ENCODE measurements at places on chromosomes 6 and 20.
A peak's percentile ranks its signal among the peaks of the same experiment; 100 is the strongest.

GRCh38 chr20:56629464-56630085 lies 469 bp downstream of the TFAP2C start:
- no peak for DNase-seq

- DNase-seq: no peak
Measured at GRCh38 chr6:24838994-24839393, 40.3 kb upstream of the ARMH2 start.

DNA sequence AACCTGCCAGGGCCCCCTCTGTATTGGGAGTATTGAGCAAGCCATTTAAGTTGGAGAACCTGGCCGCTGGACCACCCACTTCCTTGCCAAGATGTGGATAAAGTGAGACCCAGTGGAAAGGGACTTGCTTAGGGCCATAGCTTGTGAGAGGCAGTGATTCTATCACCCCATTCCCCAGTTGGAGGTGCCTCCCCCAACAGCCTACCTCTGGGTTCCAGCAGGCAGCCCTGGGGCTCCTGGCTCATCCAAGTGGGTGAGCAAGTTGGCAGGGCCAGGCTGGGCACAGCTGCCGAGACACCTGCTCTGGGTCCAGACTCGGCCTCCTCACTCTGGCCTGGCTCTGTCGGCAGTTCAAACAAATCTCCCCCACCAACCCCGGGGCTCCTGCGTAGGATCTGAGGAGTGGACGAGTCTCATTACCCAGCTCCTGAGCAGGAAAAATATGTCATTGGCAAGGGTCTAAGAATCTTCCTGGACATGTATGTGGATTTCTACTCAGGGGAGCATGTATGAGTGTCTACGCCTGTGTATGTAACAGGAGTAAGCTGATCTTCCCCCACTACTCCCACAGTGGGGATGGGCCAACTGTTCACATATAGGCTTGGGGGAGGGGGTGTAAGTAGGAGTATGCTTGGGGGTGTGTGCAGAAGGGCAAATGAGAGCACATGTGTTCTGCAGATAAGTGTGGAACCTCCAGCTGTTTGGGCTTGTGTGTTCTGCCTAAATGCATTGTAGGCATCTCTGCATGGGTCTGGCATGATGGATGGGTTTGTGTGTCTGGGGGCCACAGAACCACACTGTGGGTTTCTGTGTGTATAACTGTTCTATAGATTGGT lies 1.9 kb downstream of the ID1 start:
- peak; percentile 77 for DNase-seq

DNA sequence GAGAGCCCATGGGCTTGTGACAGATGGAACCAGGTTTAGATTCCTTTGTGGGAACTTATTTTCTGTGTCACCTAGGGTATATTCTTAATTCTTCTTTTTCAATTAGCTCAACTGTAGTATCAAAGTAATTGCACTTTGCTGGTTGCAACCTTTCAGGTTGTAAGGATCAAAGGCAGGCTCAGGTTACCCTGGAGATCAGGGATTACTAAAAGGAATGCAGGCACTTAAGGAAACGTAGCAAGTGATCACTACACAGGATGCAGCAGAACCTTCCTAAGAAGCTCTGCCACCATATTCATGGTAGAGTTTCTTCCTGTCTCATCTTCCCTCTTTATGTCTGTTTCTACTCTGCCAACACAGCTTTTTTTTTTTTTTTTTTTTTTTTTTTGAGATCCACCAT lies 133.2 kb upstream of the JAG1 start:
- DNase-seq: no peak

- no peak for DNase-seq
Measured at GRCh38 chr6:134602123-134602522, 284.2 kb upstream of the SGK1 start.

DNA sequence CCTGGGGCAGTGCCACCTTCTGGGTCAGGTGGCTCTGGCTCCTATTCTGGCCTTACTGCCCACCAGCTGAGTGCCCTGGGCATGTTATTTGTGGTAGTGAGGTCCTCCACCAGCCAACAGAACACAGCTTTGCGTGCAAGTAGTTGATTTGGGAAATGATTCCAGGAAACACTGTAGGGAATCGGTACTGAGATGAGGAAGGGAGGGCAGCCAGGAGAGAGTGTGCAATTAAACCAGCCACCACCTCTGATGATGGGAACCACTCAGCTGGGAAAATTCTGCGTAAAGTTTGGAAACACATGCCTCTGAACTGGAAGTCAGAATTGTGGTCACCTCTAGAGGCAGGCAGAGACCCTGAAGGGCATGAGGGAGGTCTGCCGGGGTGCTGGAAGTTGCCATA lies 459 bp downstream of the LBP start:
- no peak for DNase-seq

DNA sequence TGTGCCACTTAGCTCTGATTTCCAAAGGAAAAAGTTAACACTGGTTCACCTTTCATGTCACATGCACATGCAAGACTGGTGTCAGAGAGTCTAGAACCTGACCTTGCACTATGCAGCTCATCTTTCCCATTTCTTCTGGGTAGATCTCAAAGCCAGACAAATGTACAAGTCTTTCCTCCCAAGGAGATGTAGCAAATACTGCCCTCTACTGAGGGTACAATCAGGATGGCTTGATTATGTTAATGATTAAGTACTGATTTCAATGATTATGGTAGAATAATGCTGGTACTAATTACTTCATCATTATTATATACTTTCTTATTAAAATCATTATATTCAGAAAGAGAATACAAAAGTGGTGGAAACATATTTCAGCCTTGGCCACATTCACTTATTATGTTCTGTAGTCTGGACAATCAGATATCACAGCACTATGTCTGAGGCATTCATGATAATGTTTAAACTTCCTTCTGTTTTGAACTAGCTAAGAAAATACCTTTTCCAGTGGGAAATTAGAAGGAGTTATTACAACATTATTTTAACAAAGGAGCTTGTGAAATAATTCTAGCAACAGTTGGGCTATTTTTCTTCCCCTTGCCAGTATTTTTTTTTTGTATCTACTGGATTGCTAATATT lies 68.5 kb upstream of the FOXO3 start:
- no peak for DNase-seq

GRCh38 chr6:15317934-15318902 lies 72.3 kb downstream of the JARID2 start:
- DNase-seq: no peak

- peak; percentile 20 for DNase-seq
Measured at GRCh38 chr20:33465481-33466302, 22.1 kb upstream of the SNTA1 start.

GRCh38 chr6:5865506-5866031 lies 141.2 kb downstream of the NRN1 start:
- no peak for DNase-seq

- no peak for DNase-seq
Measured at GRCh38 chr20:50224531-50225255, 34.1 kb downstream of the CEBPB start.

- no peak for DNase-seq
Measured at GRCh38 chr6:106870069-106870468, 104.5 kb downstream of the CD24 start.

DNA sequence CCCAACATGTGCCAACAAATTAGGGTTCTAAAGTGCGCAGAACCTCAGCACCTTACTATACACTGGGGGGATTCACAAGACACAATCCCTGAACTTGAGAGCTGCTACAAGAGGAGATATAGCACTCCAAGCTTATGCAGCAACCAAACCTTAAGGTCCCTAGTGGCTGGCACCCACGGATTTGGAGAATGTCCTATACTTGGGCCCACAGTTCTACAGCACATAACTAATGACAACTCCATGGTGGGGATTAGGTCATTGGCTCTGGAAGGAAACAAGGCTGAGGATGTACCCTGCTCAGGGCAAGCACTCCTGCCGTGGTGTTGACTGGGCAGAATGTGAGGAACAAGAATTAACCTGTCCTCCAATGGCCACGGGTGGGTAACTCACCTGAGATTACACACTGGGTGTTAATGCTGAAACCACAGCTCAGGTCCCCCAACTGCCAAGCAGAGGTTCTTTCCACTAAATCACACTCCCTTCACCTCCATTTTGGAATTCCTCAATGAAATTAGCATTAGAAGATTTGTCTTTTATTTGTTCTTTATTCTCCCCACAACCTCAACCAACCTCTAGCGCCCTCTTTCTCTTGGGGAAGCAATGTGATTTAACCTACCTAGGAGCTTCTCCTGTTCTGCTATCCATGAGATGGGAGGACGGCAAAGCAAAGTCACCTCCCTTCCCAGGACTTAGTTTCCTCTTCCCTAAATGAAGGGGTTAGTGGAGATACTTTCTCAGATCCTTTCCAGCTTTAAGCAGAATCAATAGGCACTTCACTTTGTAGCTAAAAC lies 32.0 kb downstream of the TRERF1 start:
- DNase-seq: no peak

DNA sequence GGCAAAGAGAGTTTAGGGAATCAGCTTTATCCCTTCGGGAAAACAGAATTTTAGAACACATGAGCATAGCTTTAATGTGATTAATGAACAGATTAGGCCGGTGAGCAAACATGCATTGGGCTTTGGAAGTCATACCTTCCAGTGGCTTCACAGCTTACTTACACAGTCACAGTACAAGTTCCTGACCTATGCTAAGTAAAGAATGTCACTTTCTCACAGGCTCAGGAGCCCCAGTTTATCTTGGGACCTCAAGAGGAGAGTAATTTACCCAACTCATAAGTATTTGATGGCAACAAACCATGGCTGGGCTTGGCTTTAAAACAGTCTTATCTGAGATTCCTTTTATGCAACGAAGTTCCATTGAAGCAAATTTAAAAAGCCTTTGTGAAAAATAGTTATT lies 195.9 kb downstream of the AKAP7 start:
- no peak for DNase-seq

DNA sequence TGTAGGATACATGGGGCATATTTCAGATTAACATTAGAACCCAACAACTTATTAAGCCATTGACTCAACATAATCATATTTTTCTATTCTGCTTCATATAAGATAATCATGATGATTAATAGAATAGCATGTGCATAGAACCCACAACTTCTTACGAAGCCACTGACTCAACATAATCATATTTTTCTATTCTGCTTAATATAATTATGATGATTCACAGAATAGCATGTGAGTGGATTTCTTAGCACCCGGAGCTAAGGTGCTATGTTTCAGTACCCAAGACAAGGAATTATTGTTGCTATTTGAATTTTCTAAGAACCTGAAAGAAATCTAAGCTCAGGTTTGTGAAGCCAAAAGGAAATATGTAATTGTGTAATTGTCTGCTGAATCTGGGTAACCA lies 96.8 kb downstream of the TENT5A start:
- DNase-seq: no peak

DNA sequence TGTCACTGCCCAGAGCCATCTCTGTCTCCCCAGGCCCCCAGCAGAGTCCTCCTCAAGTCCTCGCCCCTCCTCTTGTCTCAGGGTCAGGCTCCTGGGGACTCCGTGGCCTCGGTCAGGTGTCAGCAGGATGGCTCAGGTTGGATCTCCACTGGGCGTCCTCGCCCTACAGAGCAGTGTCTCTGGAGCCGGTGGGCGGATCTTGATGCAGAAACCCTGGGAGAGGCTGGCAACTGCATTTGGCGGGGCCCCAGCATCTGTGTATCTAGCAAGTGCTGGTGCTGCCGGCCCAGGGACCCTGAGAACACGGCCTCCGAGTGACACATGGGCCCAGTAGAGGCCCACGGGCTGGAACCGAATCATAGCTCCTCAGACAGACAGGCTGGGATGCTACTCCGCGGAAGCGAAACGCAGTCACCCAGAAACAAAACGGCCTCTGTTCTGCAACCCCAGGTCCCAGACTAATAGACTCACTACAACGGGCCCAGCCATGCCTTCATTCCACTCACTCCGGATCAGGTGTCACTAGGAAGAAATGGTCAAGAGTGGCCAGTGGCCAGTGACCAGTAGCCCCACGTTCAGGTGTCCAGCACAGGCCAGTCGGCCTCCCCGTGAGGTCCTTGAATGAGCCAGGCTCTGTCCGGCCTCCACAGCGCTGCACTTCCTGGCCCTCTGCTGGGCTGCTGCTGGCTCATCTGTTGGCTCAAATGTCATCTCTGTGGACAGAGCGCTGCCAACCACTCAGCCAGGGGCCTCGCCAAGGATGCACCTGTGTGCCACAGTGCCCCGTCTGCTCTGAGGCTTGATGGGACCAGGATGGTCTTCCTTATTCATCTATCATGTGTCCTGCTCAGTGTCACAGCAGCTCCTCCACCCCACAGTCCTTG lies 12.6 kb upstream of the FRMD1 start:
- DNase-seq: no peak

DNA sequence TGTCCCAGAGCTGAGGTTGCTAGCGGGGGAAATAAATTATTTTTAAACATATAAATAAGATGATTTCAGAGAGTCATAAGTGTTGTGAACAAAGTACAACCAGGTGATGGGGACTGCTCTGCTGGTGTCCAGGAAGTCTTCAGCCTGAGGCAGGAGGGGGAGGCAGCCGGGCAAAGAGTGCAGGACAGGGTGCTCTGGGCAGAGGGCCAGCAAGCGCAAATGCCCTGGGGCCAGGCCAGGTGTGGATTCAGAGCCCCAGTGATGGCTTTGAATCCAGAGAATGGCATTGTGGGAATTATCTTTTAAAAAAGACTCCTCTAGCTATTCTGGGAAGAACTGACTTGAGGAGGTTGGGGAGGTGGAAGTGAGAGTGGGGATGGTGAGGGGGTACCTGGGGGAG lies 1.6 kb downstream of the CLPSL1 start:
- DNase-seq: peak; percentile 69

- peak; percentile 38 for DNase-seq
Measured at GRCh38 chr6:158756126-158756525, 63.0 kb downstream of the EZR start.

GRCh38 chr20:17504066-17504897 lies 26.9 kb downstream of the BFSP1 start:
- peak; percentile 19 for DNase-seq

- DNase-seq: no peak
Measured at GRCh38 chr6:5361396-5361795, 100.1 kb downstream of the FARS2 start.

- no peak for DNase-seq
Measured at GRCh38 chr6:87518453-87518852, 45.7 kb downstream of the SLC35A1 start.

GRCh38 chr6:36546308-36546919 lies 865 bp downstream of the STK38 start:
- peak; percentile 19 for DNase-seq

GRCh38 chr6:11478586-11478985 lies 59.0 kb upstream of the TMEM170B start:
- no peak for DNase-seq

- DNase-seq: no peak
Measured at GRCh38 chr6:160132297-160132637, 10.7 kb downstream of the SLC22A1 start.

GRCh38 chr6:150949526-150949925 lies 84.0 kb downstream of the MTHFD1L start:
- no peak for DNase-seq

DNA sequence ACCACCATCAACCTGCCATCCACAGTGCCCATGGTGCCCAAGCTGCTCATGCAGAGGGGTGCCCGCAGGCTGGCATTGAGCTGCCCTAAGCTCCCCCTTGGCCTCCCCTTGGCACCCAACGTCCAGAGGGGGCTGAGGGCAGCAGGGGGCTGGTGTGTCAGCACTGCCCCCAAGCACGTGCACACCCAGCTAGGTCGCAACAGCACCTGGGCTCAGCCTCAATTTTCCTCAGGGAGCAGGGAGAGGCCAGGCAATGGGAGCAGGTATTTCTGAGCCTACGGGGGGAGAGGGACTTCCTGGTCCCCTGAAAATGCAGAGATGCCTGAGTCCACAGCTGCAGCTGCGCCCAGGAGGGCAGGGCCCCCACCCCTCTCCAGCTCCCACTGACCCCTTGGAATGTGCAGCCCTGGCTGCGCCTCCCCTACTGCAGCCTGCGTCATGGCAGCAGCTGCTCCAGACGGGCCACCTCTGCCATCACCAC lies 204.2 kb downstream of the ANKRD60 start:
- DNase-seq: no peak
